Retina (tissue), 1 donor: ENCODE measurements at places on chromosomes 5 and 9.

DNA sequence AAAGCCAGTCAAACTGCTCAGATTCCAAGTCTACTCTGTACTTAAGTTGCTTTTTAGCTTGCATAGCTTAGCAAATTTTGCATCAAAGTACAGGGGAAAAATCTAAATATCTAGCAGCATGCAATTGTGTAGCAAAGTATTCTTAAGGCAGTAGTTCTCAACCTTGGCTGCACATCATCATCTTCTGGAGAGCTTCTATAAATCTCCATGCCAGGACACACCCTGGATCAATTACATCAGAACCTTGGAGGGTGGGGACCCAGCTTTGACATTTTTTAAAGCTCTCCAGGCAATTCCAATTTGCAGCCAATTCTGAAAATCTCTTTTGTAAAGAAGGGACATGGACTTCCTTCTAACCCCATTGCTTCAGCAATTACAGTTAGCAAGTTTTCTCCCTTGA is 187.5 kb downstream of the SNCAIP start:
- DNase-seq = no peak

GRCh38 chr9:34601937-34602573 is 9.8 kb downstream of the RPP25L start:
- no peak for DNase-seq

GRCh38 chr9:8668231-8668630 is 868.7 kb upstream of the DMAC1 start:
- DNase-seq = no peak

GRCh38 chr9:105251733-105252404 is 7.4 kb downstream of the SLC44A1 start:
- DNase-seq = no peak

DNA sequence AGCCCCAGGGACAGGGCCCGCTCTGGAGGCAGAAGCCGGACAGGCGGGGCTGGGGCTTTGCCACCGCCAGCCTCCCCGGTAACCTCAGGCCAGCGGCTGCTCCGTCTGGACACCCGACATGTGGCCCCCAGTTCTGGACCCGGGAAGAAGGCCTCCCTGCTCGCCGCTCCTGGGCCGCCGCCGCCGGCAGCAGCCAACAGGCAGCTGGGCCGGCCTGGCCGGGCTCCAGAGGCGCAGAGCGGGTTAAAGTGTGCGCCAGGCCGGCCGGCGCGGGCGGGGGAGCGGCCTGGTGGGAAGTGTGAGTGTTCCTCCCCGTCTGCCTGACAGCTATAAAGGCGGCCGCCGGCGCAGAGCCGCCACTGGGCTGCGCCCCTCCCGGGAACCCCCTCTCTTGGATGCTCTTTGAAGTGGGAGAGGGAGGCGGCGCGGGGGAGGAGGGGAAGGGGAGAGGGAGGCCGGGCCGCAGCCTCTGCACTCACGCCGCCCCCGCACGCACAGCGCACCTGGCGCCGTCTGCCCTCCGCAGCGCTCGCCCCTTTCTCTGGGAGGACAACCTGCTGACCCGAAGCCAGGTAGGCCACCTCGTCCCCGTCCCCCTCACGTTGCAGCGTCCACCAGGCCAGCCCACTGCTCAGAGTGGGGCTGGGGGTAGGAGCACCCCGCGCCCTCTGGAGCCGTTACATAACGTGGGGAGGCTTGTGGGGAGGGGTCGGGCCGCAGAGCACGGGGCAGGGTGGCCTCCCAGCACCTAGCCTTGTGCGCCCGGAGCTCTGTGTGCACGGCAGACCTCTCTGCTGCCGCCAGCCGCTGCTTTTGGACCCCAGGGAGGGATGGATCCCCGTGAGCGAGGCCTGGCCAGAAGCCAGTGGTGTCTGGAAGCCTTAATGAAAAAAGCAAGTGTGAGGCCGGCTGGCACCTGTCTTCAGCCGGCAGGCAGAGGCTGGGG is at the start of gene ADAMTSL2:
Gene ADAMTSL2 (plus strand): TSS at position 359 of the 946 bp plus-strand sequence. CDS start 2,009 bp downstream, outside the sequence.
- peak; percentile 80 for DNase-seq
